Activated T-helper 1 cell treated with anti-CD3 and anti-CD28 coated beads, Interleukin-2, amount 50 U/mL, for 16 hours (primary cell): ENCODE measurements at places on chromosomes 16 and 17.

GRCh38 chr16:4410335-4411075 lies 5.9 kb downstream of the CORO7 start:
- no peak for DNase-seq

- no peak for DNase-seq
These were observed 121.2 kb downstream of the ANKFN1 start for GRCh38 chr17:56274491-56274890.

DNA sequence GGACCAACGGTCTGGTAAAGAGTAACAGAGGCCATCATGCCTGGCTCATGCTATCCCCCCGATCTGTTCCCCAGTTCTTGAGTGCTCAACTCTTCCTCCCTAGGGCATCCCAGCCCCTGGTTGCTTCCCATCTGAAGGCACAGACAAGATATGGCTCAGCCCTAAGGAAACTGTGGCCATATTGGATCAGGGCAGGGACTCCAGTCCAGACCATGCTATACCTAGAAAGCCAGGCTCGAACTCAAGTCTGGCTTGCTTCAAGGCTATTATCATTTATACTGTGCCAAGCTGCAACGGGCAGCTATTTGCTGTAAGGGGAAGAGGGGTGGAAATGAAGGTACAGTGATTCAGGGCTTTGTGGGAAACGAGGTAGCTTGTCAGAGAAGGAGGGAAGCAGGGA lies 2.8 kb downstream of the UBTF start:
- no peak for DNase-seq

DNA sequence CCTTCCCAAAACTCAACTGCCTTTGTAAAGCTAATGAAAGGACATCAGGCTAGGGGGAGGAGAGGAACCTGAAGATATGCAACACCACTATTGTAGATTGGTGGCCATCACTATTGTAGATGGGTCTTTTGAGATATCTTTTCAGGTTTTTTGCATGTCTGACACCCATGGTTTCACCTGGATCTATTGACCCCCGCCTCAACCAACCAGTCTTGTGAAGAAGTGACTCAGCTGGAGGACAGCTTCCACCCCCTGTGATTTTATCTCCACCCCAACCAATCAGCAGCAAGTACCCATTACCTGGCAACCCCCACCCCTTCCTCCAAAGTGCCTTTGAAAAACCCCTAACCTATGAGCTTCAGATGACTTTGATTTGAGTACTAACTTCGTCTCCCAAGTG lies 382.6 kb upstream of the GOT2 start:
- DNase-seq: no peak

DNA sequence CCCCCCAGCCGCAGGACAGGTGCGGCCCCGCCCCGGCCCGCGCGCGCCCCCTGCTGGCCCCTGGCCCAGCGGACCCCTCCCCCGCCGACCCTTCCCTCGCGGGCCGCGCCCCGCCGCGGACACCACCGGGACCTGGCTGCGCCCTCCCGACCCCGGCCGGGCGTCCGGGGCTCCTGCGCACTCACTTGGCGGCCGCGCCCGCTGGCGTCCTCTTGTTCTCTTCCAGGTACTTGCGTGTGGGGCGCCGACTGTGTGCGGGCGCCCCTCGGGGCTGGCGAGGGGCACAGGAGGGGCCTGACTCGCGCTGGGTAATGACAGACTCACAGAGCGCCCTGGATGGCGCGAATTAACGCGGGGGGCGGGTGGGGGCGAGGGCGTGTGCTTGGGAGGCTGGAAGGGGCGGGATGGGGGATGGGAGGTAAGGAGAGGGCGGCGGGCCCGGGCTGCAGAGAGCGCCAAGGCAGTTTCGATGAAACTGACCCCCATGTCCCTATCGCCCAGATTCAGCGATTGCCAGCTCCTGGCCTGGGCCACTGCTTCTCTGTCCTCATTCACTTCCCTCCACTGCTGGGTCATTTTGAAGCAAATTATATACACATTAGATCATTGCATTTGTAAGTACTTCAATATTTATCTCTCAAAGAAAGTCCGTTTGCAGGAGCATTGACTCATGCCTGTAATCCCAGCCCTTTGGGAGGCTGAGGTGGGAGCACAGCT lies 445 bp upstream of the DBNDD1 start:
- peak; percentile 15 for DNase-seq

GRCh38 chr17:40025991-40026815 lies 11.0 kb downstream of the CSF3 start:
- DNase-seq: no peak

DNA sequence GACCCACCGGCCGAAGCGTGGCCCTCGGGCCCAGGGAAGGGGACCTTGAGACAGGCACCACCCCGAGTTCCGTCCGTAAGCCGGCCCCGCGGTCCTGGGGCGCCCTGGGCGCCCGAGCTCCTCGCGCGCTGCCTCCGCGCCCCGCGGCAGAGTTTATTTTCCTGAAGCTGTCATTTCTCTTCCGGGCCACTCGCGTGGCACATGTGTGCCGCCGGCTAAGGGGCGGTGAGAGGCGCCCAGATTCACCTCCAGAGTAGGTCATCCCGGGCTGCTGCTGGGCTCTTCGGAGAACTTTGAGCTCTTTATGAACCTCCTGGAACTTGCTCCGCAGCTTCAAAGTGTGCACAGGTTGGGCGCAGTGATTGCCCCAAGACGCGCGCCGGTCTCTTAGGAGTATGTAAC lies 489 bp downstream of the ZC3H18 start:
- no peak for DNase-seq

DNA sequence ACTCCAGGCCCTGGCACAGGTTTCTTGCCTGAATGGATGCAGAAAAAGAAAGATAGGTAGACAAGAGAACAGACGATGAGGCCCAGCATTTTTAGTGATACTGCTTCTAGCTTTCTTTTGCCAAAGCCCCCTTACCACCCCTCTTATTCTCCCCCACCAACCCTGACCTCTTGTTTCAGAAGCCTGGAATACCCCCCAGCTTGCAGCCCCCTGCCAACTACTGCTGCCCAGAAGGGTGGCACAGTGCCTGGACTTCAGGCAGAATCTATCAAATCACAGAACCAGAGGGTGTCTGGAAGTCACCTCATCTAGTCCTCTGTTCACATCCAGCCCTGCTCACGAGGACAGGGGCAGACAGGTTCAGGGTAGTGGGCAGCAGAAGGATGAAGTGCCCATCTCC lies 35.6 kb downstream of the NEUROD2 start:
- DNase-seq: no peak

GRCh38 chr16:23999663-24000062 lies 163.9 kb downstream of the PRKCB start:
- DNase-seq: no peak

GRCh38 chr16:25709213-25709612 lies 17.5 kb downstream of the HS3ST4 start:
- no peak for DNase-seq

- DNase-seq: peak; percentile 65
These were observed 118.2 kb upstream of the SMURF2 start for GRCh38 chr17:64780096-64781013.

GRCh38 chr17:76417499-76418143 lies 33.2 kb downstream of the SPHK1 start:
- DNase-seq: no peak

DNA sequence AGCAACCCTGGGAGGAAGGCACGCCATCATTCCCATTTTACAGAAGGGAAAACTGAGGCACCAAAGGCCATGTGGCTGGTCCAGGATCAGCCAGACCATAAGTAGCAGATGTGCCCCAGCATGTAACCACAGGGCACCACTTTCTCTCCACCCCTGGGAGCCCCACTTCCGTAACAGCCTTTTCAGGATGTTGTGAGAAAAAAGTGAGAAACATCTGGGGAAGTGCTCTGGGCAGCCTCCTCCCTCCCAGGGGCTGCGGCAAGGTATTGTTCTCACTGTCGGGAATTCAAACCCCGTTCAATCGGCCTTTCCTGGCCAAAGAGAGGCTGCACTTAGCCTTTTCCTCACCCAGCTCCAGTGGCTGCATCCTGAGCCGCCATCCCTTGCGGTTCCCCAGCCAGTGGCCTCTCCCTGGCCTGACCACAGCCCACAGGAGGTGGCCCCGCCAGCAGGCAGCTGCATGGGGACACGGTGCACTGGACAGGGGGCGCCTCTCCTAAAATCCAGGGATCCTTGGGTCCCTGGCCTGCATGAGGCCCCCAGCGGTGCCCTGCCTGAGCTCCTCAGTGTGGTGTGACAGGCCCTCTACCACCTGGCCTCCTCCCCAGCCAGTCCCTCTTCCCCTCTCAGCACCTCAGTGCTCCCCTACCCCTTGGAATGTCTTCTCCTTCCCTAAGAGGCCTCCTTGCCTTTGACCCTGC lies 5.7 kb upstream of the CDH5 start:
- DNase-seq: no peak

DNA sequence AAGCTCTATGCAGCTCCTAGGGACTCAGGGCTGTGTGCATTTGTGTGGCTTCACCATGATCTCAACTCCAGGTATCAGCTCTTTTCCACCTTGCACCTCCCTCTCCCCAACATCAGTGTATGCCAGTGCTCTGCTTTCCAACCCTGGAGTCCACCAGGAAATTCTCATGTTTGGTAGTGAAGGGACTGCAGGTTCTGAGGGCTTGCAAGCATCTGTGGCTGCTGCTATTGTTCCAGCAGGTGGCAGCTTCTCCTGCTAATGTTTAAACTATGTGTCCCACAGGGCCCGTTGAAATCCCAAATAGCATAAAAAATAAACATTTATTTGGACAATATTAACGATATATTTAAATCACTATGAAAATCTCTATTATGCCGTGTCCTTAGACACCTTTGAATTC lies 82.0 kb downstream of the RGS9 start:
- no peak for DNase-seq

GRCh38 chr16:17345043-17345442 lies 125.7 kb downstream of the XYLT1 start:
- DNase-seq: no peak

- DNase-seq: no peak
These were observed 11.7 kb upstream of the FAM83G start for GRCh38 chr17:19016297-19016696.

DNA sequence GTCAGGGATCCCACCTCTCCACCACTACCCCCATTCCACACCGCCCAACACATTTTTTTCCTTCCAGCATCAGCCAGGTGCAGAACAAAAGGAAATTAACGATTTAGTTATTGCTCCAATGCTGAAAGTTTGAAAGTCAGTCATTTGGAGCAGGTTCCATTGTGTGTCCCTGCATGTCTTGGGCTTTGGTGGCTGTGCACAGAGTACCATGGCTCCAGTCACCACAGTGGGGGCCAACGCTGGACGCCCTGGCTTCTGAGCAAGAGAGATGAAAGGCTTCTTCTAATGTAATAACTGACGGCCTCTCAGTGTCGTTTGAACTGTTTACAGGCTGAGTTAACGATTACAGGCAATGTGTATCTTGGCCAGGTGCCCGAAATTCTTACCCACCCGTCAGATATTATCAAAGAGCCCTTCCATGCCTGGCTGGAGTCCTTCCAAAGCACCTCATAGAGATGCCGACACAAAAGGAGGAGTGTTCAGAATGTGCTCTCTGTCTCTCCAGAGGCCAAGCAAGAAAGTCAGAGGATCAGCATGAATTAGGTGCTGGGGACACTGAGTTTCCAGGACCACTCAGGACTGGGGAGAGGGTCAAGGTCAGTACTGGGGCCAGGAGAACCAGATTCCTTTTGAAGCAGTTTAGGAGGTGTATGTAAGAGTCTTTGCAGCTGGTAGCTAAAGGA lies 25.9 kb downstream of the RNF43 start:
- DNase-seq: no peak

- no peak for DNase-seq
These were observed 1.8 kb upstream of the EXOSC6 start for GRCh38 chr16:70253291-70254106.

DNA sequence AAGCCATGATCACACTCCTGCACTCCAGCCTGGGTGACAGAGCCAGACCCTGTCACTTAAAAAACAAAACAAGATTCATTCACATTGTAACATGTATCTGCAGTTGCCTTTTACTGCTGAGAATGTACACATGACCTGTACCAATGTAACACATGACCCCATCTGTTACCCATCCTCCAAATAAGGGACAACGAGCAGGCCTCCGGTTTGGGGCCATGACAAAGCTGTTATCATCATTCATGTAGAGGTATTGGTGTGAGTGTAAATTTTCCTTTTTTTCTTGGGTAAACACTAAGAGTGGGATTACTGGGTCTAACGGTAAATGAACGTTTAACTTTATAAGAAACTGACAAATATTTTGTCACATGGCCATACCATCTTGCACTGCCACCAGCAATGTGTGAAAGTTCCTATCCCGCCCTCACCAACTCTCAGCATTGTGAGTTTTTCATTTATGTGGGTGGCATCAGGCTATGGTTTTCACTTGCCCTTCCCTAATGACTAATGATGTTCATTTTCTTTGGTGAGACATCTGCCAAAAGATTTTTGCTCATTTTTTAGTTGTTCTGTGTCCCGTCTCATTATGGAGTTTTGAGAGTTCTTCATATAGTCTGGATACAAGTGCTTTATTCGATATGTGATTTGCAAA lies 145.5 kb downstream of the C16orf78 start:
- no peak for DNase-seq

DNA sequence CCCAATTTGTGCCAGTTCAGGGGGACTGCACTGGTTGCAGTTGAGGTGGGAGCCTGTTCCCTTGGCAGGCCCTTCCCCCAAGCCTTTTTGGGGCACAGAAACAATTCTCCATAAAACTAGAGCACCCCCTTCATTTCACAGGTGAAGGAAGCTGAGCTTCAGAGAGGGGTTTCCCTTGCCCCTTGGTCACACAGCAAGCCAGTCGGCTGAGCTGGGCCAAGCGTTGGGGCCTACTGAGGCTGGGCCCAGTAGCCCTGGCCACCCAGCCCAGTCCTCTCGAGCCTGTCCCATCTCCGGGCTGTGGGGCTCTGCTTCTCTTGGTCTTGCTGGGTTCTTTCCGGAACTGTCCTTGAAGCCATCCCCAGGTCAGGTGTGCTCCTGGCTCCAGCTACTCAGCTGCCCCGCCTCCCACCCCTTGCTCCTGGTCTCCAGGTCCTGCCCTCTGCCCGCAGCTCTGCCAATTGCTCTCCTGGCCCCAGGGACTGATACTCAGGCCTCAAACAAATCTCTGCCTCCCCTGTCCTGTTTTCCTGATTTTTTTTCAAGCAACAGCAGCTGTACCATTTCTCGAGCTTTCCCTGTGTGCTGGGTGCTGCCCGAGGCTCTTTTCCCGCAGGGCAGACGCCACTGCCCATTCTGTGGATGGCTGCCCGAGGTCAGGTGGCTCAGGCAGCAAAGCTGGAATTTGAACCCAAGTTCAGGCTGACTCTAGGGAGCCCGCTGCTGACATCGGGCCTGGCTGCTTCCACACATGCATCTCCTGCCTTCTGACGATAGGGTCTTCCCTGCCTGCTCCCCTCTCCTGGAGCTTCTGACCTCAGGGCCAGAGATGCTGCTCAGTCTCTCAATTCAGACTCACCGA lies 87.4 kb upstream of the NKD1 start:
- no peak for DNase-seq
